ENCODE measurements at places on chromosomes 4 and X.

DNA sequence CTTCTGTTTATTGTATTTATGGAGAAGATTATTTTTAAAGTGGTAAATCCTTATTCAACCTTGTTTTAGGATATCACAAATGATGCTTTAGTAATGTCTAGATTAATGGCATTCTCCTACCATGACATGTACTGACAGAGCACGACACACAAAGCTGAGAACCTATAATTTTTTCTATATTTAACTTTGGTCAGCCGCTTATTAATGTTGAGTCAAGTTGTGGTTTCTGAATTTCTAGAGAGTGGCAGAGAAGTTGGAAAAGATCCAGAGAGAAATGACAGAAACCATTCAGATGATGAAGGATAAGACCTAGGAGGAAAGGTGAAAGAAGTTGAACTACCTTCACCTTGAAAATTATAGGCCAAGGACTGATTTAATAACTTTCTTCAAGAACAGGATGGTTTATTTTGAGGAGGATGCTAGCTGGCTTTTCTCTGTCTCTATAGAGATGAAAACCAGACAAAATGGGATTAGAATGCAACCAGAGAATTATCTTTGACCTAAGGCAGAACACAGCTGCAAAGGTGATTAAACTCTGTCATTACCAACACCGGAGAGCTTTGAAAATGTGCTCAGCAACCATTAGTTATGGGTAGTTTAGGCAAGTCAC, 62.6 kb upstream of the TSPAN5 start:
- no peak for DNase-seq

DNA sequence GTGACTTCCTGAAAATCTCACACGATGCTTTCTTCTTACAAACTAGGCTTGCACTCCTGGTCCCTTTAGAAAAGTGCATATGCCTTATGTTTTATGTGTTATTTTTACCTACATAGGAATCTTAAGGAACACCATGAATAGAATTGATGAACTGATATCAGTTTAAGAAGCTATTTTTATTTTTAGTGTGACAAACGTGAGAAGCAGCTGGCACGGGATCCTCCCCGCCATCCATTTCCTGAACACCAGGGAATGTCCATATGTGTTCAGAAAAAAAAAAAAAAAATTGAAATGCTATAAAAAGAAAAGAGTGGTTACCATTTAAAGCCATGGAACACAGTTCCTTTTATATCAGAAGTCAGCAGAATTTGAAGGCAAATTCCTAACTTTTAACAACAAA, 1096.1 kb upstream of the PRKX start:
- DNase-seq = no peak

DNA sequence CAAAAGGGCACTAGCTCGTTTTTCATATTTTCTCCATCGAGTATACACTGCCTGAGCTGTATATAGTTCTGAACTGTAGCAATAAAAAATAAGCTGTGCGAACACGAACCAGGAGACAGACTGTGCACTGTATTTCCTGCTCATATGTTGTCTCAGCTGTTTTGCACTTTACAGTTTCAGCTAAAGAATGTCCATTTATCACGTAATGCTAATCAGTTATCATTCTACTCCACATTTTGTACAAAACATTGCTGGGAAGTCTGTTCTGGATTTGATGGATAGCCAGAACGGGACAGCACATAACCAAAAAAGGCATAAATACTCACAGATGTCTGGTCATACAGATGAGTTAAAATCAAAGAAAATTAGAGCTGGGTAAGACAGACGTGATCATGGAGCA, 315.5 kb upstream of the ADGRL3 start:
- no peak for DNase-seq

GRCh38 chr4:102080184-102080583, 265.1 kb downstream of the SLC39A8 start:
- no peak for DNase-seq

DNA sequence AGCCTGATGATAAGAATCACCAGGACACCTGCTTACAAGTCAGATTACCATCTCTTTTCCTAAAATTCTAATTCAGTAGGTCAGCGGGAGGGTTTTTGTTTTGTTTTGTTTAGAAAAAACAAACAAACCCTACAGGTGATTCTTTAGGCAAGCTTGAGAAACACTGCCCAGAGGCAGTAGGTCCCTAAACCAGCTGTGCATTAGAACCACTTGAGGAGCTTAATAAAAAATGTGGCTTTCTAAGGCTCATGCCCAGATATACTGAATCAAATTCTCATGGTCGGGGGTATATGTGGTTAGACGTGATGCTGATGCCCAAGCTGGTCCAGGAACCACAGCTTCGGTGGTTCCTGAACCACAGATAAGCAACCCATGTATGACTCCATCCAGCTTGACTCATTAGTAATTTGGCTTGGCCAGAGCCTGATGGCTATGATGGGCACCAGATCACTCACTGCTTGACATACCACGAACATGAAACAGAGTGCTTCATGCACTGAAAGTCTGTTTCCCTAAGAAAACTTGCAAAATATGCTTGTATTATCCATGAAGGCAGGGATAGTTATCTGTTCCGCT, 338.1 kb upstream of the F9 start:
- no peak for DNase-seq

GRCh38 chr4:71006203-71006907, 12.9 kb downstream of the DCK start:
- DNase-seq = no peak

- DNase-seq = no peak
Measured at GRCh38 chr4:141746026-141746425, 109.6 kb downstream of the IL15 start.

- DNase-seq = no peak
Measured at GRCh38 chrX:8960957-8961468, 72.9 kb downstream of the FAM9B start.

DNA sequence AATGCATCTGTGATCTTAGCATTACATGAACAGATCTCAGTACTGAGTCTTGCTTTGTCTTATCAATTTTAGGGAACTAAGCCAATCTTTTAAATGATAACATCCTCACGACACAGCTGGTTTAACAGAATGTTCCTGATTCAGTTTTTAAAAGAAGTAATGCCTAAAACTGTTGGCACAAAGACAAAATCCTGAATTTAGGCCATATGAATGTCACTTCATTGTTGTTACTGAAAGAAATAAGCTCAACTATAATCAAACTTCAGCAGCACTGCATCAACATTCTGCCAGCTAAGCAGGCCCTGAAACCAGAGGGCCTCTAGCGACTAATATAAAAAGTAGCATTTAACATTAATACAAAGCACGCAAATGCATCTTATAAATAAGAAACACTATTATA, 130.6 kb downstream of the FRYL start:
- no peak for DNase-seq

DNA sequence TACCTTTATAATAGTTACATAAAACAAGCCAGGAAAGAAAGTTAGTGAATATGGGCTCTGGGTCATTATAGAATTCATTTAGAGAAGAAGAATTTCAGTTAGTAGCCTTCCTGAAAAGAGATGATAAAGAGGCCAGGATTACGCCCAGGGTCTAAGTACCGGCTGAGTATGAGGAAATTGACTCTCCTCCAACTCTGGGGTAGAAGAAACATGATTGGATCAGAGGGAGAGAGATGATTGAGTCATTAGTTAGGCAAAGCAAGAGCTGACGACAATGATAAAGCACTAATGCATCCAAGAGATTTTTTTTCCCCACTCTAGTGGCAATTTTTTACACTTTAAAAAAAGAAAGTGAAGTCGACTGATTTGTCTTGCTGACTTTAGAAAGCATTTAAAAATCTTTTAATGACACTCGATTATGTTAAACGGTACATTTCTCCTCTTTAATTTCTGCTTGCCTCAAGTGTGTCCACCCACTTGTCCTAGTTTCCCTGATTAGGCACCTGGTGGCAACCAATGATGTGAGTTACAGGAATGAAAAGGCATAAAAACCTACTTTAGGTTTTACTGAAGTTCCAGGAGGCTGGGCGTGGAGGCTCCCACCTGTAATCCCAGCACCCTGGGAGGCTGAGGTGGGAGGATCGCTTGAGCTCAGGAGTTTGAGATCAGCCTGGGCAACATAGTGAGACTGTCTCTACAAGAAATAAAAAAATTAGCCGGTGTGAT, 37.3 kb upstream of the IGFBP7 start:
- DNase-seq = no peak

DNA sequence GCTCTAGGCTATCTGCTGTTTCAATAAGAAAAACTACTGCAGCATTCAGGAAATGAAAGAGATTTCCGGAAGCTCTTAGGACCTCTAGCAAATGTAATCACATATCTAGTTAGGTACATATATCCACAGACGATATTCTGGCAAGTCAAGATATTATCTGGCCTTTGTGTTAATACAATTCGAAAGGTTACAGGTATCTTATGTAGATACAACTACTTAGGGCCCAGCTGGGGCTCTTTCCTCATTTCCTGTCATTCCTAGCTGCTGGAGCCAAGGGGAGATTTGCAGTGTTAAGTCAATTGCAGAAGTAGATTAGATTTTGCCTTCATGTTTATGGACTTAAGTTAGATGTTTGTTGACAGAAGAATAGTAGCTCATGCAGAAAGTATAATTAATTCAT, 299.5 kb downstream of the ARHGAP24 start:
- no peak for DNase-seq

DNA sequence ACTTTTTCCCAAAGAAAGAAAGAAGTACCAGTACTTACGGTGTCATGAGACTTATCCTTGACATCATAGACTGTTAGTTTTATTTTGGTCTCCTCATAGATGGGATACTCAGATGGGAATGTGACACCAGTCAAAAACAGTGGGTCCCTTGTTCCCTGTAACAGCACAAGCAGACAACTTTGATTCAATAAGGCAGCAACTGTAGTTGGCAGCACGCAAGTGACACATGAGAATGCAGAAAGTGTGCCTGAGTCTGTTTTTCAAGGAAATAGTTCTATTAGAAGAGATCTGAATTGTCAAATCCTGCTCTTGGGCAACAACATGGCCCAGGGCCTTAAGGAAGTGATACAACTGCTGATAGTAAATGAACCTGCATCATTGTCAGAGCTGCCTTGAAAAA, 443.2 kb downstream of the INPP4B start:
- DNase-seq = no peak

All from omental fat pad (tissue), 4 donors.